Stimulated activated CD4-positive, alpha-beta T cell treated with anti-CD3 and anti-CD28 coated beads, Interleukin-1b, Interleukin-23, amount 100 ng/mL, for 1 hour (primary cell): ENCODE measurements at places on chromosomes 4 and X.

DNA sequence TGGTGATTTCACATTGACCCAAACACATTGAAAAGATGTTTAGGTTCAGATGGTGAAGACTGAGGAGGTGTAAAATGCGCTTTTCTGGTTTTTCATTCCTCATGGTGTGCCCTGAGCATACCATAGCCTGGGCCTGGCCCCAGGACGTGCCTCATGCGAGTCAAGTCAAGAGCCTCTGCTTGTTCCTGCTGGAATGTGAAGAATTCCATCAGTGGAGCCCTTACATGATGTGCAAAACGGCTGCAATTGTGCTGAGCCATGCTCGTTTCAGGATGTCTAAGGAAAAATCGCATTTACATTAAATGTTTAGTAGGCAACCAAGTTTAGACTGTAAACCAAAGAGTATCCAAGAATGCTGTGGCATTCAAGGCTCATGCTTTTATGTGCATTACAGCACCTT is 34.9 kb downstream of the GYG2 start:
- no peak for DNase-seq

DNA sequence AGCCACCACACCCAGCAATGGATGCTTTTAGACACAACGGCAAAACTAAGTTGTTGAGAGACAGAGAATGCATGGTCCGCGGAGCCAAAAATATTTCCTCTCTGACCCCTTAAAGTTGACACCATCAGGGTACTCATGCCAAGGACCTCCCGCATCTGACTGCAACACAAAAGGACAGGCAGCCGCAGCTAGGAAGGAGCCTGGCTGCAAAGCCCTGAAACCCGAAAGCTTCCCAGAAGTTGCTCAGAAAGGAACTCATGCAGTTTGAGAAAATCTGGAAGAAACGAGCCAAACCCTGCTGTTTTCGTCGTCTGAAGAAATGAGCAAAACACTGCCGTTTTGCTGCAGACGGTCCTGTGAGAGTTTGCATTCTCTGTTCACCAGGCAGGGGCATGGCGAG is 16.5 kb downstream of the DHRSX start:
- no peak for DNase-seq

DNA sequence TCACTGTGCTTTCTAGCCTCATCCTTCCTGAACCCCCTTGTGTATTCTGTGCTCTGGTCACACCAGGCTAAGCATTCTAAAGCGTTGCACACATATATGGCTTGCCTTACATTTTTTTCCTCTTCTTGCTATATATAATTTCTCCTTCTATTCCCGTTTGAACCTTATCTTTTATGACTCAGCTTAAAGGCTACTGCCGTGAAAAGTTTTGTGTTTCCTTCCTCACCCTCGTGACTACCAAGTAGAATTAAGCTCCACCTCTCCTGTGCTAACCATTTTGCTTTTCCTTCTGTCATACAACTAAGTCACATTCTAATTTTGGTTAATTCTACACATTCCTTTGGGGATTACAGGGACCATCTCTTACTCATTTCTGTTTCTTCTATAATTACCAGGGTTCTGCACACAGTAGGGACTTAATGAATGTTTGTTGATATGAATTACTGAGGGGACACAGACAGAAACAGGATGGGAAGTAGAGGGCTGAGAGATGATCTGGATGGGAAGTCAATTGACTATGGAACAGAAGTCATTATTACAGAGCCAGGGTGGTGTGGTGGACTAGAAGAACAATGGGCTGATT is 67.1 kb downstream of the DOCK11 start:
- no peak for DNase-seq

GRCh38 chrX:96389281-96390047 is 295.2 kb upstream of the DIAPH2 start:
- DNase-seq, result no peak

DNA sequence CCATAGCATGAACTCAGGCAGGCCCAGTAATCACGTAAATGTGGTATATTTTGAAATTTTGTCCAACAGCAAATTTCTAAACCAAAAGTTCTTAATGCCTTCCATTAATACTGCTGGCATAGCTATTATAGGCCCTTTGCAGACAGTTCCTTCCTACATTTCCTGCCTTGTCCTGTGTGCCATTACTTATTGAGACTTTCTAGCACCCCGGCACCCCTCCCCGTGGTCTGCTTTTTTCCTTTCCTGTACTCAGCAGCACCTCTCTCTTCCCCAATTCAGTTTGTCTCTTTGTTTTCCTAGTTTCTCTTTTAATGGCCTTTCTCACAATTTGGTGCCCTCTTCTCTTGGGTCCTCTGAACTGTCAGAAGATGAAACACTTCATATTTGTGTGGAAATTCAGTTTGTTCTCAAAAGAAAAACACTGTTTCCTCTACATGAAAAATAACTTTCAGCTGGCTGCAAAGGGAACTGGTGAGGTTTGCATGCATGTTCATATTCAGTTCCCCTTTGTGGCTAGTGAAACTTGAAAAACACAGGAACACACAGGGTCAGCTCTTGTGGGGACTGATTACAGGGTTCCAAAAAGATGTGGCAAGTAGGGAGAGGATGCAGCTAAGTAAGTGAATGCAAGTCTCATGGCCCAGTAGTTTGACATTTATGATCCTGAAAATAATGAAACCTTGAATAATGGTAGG is 17.1 kb downstream of the GPR34 start:
- DNase-seq, result no peak

DNA sequence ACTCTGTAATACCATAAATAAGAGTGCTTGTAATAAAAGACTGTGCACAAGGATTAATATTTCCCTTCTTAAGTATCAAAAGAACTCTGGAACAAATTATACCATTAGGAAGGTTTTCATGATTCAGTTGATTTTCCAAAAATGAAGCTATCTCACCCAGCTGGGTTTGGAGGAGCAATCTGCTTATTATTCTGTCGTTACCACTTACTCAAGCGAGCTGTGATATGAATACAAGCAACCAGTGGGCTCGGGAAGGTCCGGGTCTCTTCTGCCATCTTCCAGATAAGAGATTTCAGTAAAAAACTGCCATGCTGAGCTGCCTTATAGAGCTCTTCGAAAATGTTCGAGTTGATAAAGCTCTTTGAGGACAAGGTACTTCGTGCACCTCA is 15.3 kb downstream of the SMIM20 start:
- DNase-seq, result no peak

GRCh38 chrX:7269991-7270390 is 122.0 kb upstream of the PUDP start:
- no peak for DNase-seq

GRCh38 chrX:150291014-150291413 is 72.1 kb upstream of the MAMLD1 start:
- no peak for DNase-seq

DNA sequence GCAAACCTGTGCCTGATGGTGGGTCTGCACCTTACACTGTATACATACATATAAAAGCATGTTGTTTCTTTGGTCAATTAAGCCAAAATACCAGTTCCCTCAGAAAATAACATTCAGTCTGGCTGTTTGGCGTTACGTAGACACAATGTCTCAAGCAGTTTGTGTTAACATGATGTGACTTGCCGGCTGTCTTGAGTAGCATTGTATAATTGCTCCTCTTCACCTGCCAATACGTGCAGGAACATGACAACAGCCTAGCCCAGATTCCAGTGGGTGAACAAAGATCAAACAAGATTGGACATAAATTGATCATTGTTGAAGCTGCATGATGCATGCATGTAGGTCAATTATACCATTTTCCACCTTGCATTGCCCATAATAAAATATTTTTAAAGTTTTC is 102.3 kb downstream of the F11 start:
- DNase-seq, result no peak

GRCh38 chrX:18981124-18981807 is 2.6 kb downstream of the PHKA2 start:
- no peak for DNase-seq

DNA sequence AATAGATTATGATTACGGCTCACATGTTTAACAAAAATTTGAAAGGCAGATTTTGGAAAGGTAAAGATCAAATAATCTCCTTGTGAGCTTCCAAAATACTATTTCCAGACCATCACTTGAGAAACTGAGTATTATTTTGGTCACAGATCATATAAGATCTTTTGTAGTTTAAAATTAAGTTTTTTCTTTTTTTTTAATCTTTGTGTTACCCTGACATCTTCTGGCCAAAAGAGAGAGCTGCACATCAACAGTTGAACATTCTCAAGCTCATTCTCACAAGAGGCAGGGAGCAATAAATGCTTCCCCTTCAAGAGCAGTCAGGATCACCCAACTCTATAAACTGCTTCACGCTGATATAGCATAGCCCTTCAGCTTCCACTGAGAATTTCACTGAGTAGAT is 15.9 kb downstream of the TMEM192 start:
- DNase-seq, result no peak

GRCh38 chr4:133270021-133270570 is 121.0 kb downstream of the PCDH10 start:
- DNase-seq, result no peak

DNA sequence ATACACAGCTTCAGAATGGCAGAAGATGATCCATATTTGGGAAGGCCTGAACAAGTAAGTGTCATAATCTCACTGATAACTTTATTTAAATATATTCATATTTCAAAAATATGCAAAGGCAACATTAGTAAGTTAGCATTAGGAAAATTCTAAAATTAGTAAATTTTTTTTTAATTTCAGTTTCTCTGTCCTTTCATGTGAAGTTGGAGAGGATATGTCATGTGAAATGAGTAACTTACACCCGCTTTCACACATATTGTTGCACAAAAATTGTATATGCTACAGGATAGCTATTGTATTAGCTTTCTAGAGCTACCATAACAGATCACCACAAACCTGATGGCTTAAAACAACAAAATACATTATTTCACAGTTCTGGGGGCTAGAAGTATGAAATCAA is 24.3 kb downstream of the NFKB1 start:
- DNase-seq, result no peak

DNA sequence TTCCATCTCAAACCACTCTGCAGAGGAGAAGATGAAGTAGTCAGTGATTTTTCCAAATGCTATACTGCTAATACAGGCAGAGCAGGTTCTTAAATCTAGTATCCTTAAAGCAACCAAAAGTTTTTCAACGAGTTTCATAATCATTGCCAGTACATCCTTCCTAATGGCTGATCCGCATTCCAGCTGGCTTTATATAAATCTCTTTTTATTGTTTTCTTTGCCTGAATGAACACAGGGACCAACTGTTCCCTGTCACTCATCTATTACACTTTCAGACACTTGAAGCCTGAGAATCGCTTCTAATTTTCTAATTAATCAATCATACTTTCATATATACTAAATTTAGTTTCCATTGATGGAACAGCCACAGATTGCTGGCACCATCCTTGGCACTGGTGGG is 508.6 kb downstream of the RAB28 start:
- DNase-seq, result no peak

DNA sequence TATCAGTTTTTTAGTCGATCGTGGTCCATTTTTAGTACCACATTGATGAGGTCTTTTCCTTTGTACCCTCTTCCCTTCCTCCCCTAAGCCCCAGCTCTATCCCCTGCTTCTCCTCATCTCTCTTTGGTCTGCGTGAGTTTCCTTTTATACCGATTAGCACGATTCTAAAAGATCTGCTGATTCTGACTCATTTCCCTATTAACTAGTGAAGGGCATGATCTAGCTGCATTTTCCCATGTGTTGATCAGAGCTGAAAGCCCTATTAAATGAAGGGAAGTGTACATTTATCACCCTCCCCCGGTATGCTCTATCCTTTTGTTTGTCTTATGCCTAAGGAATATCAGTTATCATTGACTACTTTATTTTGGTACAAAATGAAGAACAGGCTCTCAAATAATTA is 181.7 kb upstream of the NPY2R start:
- DNase-seq, result no peak

DNA sequence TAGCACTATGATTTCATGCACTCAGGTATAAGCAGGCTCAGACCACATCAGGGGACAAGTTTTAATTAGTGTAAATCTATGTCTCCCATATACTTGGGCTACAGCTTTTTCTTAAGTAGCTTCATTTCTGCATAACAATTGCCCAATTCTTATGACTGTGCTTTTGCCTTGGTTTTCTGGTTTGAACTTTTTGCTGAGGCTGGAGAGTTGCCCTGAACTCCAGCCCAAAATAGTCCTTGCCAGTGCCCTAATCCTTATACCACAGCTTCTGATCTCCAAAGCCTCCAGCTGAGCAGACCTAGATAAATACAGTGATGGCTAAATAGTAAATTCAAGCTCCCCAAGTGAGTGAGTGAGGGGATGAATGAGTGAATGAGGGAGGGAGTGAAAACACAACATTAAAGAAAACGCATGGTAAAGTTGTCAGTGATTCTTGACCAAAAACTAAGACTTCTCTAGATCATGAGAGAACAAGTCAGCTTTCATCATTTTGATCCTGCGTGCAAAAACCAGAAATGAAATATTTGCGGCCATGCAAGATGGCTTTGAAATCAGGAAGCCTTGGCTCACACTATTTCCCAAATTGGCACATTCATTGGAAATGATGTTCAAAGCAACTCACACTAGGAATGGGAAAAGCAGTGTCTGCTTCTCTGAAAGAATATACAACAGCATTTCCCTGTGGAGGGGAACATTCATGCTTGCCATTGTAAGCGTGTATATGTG is 437.1 kb upstream of the CTSO start:
- no peak for DNase-seq

DNA sequence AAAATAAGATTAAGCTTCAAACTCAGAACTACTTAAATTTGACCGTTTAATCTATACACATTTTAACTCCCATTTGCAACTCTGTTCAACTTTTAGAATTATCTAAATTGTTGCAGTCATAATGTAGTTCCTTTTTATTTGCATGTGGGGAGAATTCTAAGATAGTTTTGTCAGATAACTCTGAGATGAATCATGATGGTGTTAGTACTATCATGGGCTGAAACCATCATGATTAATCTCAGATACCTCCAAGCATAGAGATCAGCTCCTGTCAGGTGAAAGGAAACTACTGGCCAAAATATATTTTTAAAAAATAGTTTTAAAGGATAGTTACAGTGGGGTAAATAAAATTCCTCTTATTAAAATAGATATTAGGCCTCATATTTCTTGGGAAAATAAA is 39.0 kb downstream of the FBXO8 start:
- no peak for DNase-seq

DNA sequence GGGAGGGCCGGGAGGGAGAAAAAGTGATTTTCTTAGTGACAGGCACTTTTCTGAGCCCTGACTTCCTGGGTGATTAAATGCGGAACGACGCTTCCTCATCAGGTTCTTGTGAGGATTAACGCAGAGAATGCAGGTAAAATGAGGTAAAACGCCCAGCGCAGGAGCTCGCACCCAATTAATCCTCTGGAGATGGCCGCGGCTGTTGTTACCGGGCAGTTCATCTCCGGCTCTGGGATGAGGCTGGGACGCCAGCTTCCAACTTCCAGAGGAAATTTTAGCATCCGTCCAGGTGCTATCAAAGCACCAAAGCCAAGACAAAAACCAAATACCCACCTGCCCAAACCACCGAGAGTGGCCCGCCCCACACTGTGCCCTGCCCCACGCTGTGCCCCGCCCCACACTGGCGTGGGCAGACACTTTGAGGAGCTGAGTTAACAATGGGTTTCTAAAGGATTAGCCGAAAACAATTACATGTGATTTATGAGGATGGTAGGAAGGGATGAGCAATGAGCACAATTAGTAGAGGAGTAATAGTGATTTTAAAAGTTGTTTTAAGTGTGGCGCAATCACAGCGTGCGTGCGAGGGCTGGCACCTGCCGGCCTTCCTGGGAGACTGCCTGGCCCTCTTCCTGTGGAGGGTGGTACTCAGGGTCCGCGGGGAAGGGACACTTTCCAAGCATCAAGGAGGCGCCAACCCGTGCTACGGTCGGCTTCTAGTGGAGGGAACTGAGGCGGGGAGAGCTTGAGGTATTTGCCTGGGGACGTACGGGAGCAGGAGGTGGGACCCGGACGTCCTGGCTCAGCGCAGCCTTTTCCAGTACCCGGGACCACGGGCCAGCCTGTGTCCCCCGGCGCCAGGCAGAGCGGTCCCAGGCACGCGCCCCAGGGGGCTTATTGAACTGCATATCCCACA is 41.6 kb upstream of the ADRA2C start:
- no peak for DNase-seq

GRCh38 chr4:146814750-146815149 is 130.9 kb downstream of the TTC29 start:
- no peak for DNase-seq
